HFFc6 (cell line): ENCODE measurements at places on chromosomes 4 and X. TPM values are rescaled to one million over a fixed set of nuclear protein-coding genes. Genes with fewer than 3 reads are reported as not detected.

DNA sequence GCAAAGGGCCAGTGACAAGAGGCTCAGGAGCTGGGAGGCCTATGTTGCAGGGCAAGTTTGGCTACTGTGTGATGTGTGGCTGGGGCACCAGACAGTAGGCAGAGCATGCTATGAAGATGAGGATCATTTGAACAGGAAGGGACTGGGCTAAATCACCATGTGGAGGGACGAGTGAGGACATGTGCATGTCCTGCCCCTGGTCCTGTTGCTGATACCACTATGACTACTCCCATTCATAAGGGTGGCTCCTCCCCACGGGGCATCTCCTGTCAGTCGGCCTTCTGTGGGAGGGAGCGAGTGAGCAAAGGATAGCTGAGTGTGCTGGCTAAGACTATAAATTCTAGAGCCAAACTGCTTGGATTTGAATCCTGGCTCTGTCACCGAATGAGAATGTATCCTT lies 139.2 kb downstream of the TMEM164 start:
- no peaks in the 10 kb centered on the region; the same call in 1 of the 2 replicates for H3K27me3 ChIP-seq
- no peak for DNase-seq
- no peak overlapping the region for H3K27ac ChIP-seq
- peaks cover 26% of the 10 kb centered on the region for H3K4me1 ChIP-seq
- no peak overlapping the region for H3K4me3 ChIP-seq
- H3K36me3 ChIP-seq, result no peaks in the 10 kb centered on the region

- DNase-seq, result no peak
- no peaks in the 10 kb centered on the region for H3K4me1 ChIP-seq
- H3K4me3 ChIP-seq, result no peak overlapping the region
- no peak overlapping the region for H3K27ac ChIP-seq
- H3K36me3 ChIP-seq, result no peaks in the 10 kb centered on the region
- no peaks in the 10 kb centered on the region for H3K27me3 ChIP-seq
Measured at GRCh38 chr4:184016759-184017668, 111.9 kb downstream of the STOX2 start.

- 0 out of 2 replicates have a peak, but pooled peaks cover 2% of the 10 kb centered on the region for H3K27me3 ChIP-seq
- H3K4me1 ChIP-seq, result peaks cover 6% of the 10 kb centered on the region
- no peak for DNase-seq
- H3K4me3 ChIP-seq, result peak overlapping the region; percentile 97
- peak overlapping the region; percentile 95 for H3K27ac ChIP-seq
- H3K36me3 ChIP-seq, result peaks cover 5% of the 10 kb centered on the region
Measured at GRCh38 chrX:44874420-44875184, 1.6 kb downstream of the KDM6A start.

GRCh38 chrX:119482481-119483480 lies 14.5 kb downstream of the SLC25A5 start:
- peaks cover 6% of the 10 kb centered on the region for H3K4me1 ChIP-seq
- H3K27me3 ChIP-seq, result peaks cover 4% of the 10 kb centered on the region
- peak overlapping the region; percentile 58; the same call in 1 of the 2 replicates for H3K27ac ChIP-seq
- DNase-seq, result peak; percentile 45
- H3K4me3 ChIP-seq, result peak overlapping the region; percentile 82
- no peaks in the 10 kb centered on the region for H3K36me3 ChIP-seq

MAGEA12 gene
- total RNA-seq, result 0.11 TPM in 1 of 2 replicates, not detected in the other

- no peak for DNase-seq
- H3K27me3 ChIP-seq, result no peaks in the 10 kb centered on the region; the same call in 1 of the 2 replicates
- H3K4me1 ChIP-seq, result peaks cover 57% of the 10 kb centered on the region
- H3K36me3 ChIP-seq, result peaks cover 34% of the 10 kb centered on the region
Measured at GRCh38 chr4:47566566-47566965, 81.5 kb downstream of the ATP10D start.
